ENCODE measurements at places on chromosomes 3 and 15.

DNA sequence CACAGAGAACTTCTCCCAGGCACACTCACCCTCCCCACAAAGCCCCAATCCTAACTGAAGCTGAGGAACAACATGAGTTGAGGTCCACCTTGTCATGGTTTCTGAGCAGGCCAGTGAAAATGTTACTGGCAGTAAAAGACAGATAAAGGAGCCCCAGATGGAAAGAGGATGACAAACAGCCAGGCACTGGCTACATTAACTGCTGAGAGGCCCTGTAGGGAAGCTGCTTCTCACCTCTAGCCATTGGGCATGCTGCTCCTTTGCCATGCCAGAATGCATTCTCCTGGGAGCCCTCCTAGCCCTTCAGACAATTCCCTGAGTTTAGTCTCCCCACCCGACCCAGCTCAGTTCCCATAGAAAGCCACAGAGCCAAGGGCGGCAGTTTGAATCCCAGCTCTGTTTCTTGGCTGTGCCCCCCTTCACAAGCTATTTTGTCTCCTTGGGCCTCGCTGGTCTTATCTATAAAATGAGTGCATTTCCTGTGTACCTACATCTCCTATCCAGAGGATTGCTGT is 60.5 kb downstream of the LMCD1 start:
- no peak for DNase-seq

DNA sequence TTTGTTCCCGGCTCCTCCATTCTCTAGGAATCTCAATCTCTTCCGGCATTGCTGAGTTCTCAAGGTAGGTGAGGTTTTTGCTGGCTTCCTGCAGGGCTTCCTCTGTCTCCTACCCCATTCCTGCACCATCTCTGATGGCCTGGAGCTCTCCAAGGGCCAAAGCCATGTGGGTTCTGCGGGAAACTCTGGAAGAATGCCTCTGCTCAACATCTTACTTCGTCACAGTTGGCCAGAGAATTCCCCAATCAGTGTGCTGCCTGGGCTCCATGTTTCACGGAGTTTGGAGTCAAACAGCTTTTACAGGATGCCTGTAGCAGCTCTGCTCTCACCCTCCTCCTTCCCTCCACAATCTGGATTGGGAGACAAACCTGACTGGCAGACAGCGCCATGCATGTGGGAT is 253.9 kb upstream of the HES1 start:
- no peak for DNase-seq

- DNase-seq: no peak
Observed at GRCh38 chr3:100046986-100047385, 67.3 kb downstream of the FILIP1L start.

DNA sequence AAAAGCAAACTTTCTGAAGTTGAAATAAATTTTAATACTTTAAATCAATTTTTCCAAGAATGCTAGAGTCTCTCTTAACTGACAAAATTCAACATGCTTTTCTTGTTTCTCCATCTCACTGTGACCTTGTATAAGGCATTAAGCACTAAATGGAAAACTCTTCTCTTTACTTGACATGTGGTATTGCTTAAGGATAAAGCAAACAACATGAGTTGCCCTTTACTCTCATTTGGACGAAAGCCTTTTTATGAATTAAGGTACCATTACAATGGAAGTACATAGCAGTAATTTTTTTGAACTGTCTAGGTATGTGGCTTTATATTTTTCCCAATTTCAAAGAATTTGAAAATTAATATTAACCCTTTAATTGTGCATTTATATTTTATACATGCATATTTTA is 1.4 kb downstream of the STRIT1 start:
- DNase-seq: no peak

GRCh38 chr3:195133462-195133861 is 137.5 kb downstream of the XXYLT1 start:
- no peak for DNase-seq

GRCh38 chr3:14478956-14479550 is 61.1 kb downstream of the GRIP2 start:
- no peak for DNase-seq

DNA sequence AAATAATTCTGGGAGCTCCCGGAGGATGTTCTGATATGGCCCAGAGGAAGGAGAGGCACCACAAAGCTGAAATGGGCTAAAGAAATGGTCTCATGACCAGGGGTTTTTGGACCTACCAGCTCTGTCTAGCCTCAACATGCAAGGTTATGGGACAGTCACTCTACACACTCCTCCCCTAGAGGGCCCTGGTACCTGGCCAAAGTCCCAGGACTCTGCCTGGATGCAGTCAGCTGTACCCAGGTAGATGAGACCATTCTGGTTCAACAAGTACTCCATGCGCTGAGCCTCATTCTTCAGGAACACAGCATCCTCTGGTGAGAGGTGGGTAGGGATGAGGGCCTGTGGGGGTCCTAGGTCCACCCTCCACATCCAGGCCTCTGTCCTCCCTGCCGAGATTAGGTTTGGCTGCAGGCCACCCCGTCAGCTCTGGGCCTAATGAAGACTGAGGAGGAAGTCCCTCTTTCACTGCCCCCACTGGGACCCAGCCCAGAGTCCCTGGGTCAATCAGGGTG is 9.5 kb downstream of the EPB42 start:
- DNase-seq: no peak

- no peak for DNase-seq
Observed at GRCh38 chr3:87568331-87568730, 291.9 kb upstream of the POU1F1 start.

- no peak for DNase-seq
Observed at GRCh38 chr3:156728267-156728985, 54.0 kb downstream of the TIPARP start.
